CD8-positive, alpha-beta T cell (primary cell): ENCODE measurements at places on chromosomes 5 and 9. TPM values are rescaled to one million over a fixed set of nuclear protein-coding genes. Genes with fewer than 3 reads are reported as not detected.
A peak's percentile ranks its signal among the peaks of the same experiment; 100 is the strongest.

Gene LURAP1L
- total RNA-seq, result not detected

Gene CSF1R
- not detected for total RNA-seq

Gene TLX3
- not detected for total RNA-seq

Gene NUTM2F
- not detected for total RNA-seq

Gene ZDHHC11
- total RNA-seq, result 10.7 TPM

Gene IL9
- total RNA-seq, result not detected

DNA sequence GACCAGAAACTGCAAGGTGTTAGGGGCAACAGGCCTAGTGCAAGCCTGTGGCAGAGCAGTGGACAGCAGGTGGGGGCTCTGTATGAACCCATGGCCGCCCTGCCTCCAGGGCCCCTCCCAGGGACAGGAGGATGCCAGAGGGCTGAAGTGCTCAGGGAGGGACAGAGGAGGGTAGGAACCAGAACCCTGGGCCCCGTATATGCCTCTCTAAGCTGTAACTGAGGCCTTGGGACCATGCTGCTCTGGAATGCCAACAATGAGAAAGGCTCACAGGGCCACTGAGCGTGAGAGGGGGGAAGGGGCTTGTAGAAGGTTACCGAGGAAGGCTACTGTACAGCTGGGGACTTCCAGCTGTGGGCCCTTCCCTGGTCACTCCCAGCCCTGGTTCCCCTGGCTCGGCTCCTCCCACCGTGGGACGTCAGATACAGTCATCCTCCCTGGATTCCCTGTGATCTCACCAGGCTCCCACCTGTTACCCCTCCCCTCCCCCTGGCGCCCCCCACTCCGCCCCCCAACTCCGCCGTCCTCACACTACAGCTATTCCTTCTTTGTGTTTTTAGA, 21.1 kb downstream of the AQP7 start:
- DNase-seq, result no peak

DNA sequence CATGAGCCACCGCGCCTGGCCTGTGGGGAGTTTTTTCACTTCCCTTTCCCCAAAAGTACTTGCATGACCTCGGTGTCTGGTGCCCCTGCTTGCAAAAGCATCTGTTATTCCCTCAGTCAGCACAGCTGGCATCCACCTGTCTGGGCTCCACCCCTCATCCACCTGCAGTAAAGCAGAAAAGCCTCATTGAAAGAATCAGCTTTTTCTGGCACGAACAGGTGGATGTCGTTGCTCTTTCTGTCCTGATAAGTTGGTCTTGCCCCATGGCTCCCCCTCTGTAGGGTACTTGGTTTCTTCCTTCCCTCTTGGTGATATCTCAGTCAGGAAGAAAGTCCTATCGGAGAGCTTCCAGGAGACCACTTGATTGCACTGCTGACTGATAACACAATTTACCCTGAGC, 37.4 kb downstream of the WWC1 start:
- DNase-seq, result no peak

GRCh38 chr5:154794525-154795234, 39.5 kb downstream of the LARP1 start:
- no peak for DNase-seq

DNA sequence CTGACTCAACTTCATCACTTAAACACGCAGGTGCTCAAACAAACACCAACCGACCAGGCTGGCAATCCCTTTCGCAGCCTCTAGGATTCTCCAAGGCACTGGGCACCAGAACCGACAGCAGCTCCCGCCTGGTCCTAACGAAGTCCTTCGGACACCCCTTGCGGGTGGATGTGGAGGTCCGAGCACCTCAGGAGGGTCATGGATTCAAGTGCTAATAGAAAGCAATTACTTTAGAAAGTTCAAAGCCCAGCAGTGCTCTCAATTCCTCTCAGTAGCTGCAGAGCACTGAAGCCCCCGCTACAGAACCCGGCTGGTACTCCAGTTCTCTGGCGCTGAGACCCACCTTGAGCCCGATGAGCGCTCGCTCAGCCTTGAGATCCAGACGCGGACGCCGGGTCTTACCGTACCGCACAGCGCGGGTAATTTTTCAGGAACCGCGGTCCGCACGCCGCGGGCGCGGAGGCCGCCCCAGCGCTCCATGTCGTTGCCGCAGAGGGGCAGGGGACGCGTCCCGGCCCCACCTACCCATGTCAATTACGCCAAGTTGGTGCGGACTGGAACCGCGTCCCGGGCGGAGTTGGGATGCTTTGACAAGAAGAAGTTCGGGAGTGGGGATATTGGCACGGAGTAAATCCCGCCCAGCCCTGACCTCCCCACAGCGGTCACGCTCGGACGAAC, 638 bp downstream of the MARCHF3 start:
- DNase-seq, result peak; percentile 49

DNA sequence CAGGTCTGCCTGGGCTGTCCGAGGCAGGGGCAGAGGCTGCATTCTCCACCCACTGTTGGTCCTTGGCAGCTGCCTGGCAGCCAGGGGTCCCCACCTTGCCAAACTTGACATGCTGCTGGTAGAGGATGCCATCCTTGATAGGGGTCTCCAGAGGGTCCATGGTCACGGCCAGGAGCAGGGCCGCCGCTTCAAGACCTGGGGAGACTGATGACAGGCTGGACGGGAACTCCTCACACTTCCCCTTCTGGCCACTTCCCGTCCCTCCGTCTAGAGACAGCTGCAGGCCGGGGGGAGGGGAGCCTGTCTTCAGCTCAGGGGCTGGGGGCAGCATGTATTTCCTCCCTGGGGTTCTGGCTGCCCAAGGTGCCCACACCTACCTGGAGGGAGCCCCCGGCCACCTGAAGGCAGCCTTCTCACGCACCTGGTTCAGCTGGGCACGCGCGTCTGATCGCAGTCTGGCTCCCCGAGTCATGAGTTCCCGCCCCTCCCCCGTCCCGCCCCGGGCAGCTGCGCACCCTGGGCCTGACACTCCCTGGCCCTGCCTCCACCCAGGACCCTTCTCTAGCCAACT, at the start of gene DOK3:
Gene DOK3, minus strand, starts transcription at position 446 of the 571 bp plus-strand sequence. Its CDS starts 286 bp downstream, at position 160.
- DNase-seq, result no peak

DNA sequence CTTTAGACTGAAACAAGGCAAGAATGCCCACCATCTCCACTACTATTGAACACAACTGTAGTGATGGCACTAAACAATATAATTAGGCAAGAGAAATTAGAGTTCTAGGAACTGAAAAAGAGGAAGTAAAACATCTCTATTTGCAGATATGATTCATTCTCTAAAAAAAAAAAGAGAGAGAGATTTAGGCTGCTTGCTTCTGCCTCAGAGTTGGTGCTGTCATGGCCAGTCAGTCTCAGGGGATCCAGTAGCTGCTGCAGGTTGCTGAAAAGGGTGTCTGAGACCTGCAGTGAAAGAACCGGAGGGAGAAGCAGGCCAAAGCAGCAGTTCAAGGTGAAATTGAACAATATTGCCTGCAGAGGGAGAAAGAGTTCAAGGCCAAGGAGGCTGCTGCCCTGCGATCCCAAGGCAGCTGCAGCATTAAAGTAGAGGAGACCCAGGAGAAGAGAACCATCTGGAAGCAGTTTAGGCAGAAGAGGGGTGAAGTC, 72.5 kb downstream of the AP3B1 start:
- DNase-seq, result no peak

- no peak for DNase-seq
Observed at GRCh38 chr5:67771221-67771620, 444.3 kb upstream of the PIK3R1 start.

DNA sequence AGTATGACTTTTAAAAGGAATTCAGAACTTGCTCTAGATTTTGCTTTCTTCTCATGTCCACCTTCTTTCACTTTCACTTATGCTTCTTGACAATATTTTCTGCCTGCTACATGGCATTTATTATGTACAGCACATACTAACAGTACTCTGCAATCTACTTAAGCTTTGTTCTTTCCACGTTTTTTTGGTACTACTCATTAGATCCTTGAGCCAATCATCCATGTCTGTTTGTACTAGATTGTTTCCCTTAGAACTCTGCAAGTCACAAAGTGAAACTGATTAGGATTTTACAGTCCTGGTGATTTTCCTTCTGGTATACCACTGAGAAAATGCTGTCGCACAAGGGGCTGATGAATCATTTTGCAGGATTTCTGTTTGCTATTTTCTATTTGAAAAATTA, 78.3 kb downstream of the PARP8 start:
- no peak for DNase-seq

DNA sequence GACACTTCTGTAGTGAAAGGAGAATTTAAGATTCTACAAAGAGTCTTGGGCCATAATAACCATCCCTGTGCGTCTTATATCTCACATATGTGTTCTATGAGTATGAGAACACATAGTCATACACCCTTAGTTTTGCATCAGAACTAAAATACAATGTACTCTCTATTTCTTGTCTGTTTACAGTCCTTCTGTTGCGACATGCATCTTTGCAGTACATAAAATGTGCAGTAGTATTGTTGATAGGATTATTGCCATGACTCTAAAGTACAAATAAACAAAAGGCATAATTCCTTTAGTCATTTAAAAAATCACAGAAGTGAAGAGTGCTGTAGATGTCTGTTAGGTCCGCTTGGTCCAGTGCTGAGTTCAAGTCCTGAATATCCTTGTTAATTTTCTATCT, 201.9 kb downstream of the NR3C1 start:
- DNase-seq, result no peak

DNA sequence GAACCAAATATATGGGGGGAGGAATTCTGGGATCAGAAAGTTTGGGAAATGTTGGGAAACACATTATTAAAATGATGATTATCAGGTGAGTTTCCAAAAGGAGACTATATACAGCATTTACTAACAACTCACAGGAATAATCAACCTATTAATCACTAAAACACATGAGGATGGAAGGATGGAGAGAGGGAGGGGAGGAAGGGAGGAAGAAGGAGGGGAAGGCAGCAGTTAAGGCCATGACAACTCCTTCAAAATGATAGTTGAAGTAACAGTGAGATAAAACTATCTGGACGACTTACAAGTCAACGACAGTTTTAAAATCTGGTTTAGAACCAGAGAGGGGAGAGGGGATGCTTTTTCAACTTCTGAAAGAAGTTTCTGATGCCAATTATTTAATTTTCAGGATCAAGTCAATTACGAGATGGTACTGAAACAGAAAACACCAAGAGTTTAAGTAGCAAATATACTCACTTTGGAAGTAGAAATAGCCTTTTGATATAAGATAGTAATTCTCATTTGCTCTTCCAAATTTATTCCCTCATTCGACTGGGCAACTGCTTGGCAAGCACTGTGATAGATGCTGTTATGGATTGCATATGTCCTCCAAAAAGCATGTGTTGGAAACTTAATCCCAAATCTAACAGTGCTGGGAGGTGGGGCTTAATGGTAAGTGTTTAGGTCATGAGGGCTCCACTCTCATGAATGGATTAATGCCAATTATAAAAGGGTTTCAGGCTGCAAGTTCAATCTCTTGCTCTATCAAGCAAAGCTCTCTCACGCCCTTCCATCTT, 30.4 kb downstream of the FBXW11 start:
- DNase-seq, result no peak

GRCh38 chr9:81002242-81002641, 687.1 kb downstream of the TLE1 start:
- no peak for DNase-seq
